ENCODE measurements at places on chromosomes 12 and 14. TPM values are rescaled to one million over a fixed set of nuclear protein-coding genes. Genes with fewer than 3 reads are reported as not detected.

The RECQL gene
- total RNA-seq: 20.1 TPM

The PRH1 gene
- total RNA-seq: 6.9 TPM

The FOXA1 gene
- total RNA-seq: not detected

The DLK1 gene
- total RNA-seq: 6.8 TPM

The GOLT1B gene
- total RNA-seq: 18.7 TPM

The VWF gene
- 172 TPM for total RNA-seq

The FBXL14 gene
- total RNA-seq: 8.4 TPM

The GPR68 gene
- total RNA-seq: 0.57 TPM

The RNASE7 gene
- not detected for total RNA-seq

Data from heart right ventricle (tissue), 16 donors.